HCEC 1CT (cell line): ENCODE measurements at places on chromosomes 6 and 20.

GRCh38 chr20:53296025-53296424, 297.6 kb downstream of the ZNF217 start:
- DNase-seq = no peak

DNA sequence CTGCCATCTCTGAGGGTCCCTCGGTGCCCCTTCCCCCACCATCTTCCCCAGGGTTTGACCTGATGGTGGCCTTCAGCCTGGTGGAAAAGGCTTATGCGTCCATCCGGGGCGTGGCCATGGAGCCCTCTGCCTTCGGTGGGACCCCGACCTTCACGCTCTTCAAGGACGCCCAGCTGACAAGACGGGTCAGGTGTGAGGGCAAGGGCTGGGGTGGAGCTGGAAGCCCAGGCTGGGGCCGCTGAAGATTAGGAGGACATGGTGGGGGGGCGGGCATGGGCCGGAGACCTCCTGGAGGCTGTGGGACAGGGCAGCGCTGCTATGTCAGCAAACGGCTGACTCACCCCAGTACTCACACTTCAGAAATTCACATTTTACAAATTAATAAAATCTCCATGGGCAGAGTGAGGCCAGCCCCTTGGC, 23.5 kb downstream of the COL20A1 start:
- no peak for DNase-seq

- DNase-seq = no peak
These were observed 184.7 kb upstream of the PREP start for GRCh38 chr6:105587349-105588122.

- no peak for DNase-seq
These were observed 28.1 kb downstream of the PCMT1 start for GRCh38 chr6:149777624-149778023.

GRCh38 chr6:43687079-43687436, 533 bp downstream of the MRPS18A start:
- DNase-seq = no peak

DNA sequence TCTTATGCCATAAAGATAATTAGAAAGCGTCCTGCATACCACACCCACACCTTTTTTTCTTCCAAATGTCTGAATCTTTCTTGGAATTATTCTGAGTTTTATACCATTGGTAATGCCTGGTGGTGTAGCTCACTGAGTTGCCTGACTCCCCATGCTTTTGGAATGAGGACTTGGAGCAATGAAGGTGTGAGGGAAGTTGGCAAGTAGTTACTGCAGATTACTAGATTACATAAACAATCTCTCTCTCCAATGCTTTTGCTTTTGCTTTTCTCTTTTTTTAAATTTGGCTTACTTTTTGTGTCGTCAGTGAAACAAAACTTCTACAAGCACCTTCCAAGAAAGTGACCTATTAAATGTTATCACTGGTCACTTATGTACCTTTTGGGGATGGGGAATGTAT, 406.1 kb upstream of the SOX4 start:
- no peak for DNase-seq

DNA sequence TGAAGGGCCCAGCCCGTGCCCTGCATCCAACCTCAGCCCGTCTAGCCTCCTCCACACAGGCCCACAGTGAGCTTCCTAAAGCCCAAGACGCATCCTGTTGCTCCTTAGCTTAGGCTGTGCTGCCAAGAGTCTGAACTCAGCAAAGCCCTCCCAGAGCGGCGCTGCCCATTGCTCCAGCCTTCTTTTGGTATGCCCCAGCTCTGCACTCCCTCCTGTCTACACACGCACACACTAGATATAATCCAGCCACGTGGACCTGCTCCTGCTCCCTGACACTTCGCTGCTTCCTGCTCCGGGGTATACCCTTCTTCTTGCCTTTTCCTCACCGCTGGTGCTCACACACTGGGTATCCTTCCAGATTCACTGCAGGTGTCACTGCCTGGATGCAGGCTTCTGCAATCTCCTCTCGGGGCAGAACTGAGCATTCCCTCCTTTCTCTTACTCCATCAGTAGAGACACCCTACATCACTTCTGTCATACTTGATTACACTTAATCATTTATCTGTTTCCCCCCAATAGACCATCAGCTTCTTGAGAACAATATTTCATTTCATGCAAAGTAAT, 23.8 kb downstream of the GABRR2 start:
- DNase-seq = no peak

- peak; percentile 96 for DNase-seq
These were observed 88.8 kb upstream of the NFATC2 start for GRCh38 chr20:51631011-51631950.

DNA sequence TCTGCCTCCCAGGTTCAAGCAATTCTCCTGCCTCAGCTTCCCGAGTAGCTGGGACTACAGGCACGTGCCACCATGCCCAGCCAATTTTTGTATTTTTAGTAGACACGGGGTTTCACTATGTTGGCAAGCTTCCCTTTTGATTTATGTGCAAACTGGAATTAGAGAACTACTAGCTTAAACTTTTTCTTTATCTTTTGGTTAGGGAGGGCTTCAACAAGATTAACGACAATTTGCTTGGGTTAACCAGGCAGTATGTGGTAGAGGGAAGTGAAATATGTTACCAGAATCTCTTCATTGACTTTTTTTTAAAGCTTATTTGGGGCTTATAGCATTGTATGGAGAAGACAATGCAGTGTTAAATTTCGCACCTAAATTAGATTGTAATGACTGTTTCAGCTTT, 9.0 kb downstream of the MYO6 start:
- no peak for DNase-seq

DNA sequence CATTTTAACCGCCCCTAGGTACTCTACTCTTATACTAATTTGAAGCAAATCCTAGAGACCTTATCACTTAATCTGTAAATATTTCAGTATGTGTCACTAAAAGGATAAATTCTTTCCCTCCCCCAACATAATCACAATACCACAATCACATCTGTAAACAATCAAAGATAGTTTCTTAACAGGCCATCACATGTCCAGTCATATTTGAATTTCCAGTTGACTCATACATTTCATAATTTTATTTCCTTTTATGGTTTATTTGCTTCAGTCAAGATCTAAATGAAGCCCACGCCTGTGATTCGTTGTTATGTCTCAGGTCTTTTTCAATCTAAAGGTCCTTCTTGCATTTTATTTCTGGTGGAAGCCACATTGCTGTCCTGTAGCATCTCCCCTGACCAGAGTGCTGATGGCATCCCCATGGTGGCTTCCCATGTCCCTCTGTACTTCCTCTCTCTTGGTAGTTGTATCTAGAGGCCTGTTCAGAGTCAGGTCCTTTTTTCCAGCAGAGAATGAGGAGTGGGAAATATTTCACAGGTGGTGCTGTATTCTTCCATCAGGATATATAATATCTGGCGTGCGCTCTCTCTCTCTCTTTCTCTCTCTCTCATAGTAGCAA, 128.6 kb upstream of the SLC22A23 start:
- peak; percentile 95 for DNase-seq

DNA sequence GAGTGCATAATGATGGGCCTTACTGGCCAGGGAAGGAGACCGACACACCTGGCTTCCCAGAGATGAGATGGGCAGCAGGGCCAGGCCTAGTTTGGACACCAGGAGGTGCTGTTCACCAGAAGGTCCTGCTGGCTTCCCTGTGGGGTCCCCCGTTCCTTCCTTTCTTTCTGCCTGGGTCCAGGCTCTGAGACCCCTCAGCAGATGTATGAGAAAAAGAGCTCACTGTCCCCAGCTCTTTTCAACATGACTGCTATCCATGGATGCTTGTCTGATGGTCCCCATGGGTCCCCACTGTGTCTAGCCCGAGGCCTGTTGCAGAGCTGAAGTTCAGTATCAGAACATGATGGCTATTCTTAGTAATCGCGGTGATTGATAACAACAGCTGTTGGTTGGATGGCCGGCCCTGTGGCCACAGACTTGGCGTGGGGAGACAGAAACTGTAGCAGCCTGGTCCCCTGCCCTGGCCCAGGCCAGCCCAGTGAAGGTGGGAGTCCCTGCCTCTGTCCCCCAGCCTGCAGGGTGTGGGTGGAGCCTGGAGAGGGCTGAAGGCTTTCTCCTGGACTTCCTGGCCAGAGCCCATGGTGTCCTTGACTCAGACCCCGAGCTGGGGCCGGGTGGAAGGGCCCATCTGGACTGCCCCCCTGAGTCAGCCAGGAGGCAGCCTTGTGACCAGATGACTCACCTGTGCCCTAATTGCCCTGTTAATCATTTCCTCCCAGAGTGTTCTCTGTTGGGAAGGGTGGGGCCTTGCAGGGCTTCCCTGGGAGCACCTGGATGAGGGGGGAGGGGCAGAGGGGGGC, 9.9 kb upstream of the BAK1 start:
- DNase-seq = peak; percentile 99

DNA sequence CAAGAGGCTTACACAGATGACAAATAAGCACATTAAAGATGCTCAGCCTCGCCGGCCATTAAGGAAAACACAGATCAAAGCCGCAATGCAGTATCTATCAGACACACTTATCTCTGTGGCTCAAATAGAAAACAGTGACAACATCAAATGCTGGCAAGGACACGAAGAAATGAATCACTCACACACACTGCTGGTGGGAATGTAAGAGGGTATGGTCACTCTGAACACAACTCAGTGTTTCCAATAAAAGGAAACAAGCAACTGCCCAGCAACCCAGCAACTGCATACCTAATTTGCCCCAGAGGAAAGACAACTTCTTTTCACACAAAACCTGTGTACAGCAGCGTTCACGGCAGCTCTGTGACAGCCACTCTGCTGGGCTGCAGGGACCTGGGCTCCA, 155.8 kb downstream of the WDR27 start:
- no peak for DNase-seq

DNA sequence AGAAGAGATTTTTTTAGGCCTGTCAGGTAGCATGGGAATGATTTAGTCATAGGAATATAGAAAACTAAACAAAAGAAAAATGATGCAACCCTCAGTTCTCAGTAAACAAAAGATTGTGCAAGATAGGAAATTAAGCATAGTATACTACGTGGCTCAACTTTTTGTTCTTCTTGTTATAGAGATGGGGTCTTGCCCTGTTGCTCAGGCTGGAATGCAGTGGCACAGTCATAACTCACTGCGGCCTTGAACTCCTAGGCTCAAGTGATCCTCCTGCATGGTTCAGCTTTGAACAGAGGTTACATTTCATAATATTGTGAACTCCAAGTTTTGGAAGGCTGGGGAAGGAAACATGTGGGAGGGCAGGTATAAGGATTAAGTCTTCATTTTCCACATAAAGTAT, 28.5 kb downstream of the SLX4IP start:
- DNase-seq = peak; percentile 67

GRCh38 chr20:53556267-53556897, 37.3 kb downstream of the ZNF217 start:
- DNase-seq = no peak
